ENCODE measurements at places on chromosomes 1 and 21.

- no peak for DNase-seq
These were observed 103.5 kb downstream of the SIK1 start for GRCh38 chr21:43323244-43324005.

DNA sequence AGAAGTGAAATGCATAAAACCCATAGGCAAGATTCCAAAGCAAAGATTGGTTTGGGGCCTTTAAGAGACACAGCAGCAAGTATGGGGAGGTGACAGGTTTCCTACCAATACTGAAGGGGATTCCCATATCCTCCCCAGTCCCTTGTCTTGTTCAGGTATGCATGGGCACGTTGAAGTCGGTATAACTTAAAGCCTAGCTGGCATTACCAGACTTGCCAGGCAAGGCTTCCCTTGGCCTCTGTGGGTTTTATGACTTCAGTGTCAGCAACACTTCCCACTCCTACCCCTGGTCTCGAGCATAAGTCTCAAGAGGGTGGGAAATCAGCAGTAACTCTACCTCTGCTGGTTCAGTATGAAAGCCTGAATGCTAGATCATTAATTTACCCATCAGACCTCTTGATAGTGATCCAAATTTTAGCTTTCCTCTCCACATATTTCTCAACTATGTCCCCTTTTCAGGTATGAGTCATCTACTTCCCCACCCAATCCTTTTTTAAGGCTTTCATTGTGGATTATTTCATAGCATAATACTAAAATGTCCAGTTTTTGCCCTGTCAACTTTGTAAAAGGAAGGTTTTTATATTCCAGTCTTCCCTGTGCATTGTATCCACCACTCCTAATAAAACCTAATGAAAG lies 6.8 kb downstream of the CYP4X1 start:
- no peak for DNase-seq

DNA sequence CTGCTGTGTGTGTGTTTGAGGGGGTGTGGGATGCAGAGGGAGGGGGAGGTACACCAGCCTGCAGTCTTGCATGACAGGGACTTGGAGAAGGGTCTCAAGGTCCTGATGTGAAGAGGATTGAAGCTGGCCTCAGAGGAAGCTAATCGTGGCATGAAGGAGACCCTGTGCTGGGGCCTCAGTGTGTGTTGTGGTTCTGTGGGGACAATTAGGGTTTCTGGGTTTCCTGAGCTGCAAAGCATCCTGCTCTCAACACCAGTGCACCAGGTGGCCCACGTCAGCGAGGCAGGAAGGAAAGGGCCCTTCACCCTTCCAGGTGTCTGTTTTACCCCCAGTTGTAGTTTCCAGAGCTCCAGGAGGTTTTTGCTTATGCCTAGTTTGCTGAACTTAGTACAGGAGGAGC lies 52.8 kb downstream of the TENT5C start:
- DNase-seq = peak; percentile 48

DNA sequence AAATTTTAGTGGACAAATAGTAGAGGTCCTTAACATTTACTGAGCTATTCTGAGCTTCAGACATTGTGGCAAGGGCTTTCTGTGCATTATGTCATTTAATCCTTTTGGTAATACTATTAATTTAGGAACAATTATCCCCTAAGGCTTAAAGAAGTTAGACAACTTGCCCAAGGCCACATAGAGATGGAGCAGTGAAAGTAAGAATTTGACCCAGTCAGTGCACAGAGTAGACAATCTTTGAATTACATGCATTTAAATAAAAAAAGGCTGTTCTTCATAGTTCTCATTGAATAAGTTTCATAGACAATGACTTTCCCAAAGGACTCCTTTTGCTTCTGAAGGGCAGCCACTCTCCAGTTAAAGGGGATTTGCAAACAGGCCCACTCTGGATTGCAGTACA lies 142.7 kb downstream of the RUNX1 start:
- no peak for DNase-seq

GRCh38 chr1:193187114-193187513 lies 701 bp upstream of the B3GALT2 start:
- no peak for DNase-seq

- no peak for DNase-seq
These were observed 1.1 kb downstream of the LRRC8C start for GRCh38 chr1:89633800-89634625.
